Activated T-helper 1 cell treated with anti-CD3 and anti-CD28 coated beads, Interleukin-2, amount 50 U/mL, for 16 hours (primary cell): ENCODE measurements at places on chromosomes 1 and 21.

DNA sequence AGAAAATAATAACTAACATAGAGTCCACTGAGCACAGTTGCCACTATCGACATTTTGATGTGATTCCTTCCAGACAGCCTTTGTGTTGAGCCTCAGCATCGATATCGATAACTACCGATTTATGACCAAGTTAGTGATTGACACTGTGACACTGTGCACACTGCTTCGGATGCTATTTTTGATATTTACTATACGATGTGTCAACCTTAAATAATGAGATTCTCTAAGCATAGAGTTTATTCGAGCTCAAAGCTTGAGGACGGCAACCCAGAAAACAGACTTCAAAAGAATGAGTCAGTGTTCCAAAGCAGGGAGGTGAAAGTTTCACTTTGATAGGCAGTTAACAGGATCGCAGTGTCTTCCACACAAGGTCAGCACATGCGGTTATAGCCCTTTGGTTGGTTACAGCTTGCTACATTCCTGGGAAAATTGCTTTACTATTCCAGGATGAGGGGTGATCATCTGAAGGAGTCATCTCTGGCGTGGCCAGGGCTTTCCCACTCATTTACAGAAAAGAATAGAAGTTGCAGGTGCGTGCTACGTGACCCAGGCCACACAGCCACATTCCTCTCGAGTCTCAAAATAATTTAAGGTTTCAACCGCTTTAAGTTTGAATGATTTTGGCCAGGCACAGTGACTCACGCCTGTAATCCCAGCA lies 53.6 kb upstream of the EFHD2 start:
- no peak for DNase-seq

DNA sequence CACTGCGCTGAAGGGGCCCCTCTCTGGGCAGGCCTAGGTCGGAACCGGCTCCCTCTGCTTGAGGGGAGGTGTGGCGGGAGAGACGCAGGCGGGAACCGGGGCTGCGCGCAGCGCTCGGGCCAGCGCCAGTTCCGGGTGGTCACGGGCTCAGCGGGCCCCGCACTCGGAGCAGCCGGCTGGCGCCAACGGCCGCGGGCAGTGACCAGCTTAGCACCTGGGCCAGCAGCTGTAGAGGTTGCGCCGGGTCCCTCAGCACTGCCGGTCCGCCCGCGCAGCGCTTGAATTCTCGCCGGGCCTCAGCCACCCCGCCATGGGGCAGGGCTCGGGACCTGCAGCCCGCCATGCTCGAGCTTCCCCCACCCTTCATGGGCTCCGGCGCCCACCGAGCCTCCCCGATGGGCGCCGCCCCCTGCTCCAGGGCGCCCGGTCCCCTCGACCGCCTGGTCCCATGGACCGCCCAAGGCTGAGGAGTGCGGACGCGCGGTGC lies 254.6 kb downstream of the COL11A1 start:
- no peak for DNase-seq

DNA sequence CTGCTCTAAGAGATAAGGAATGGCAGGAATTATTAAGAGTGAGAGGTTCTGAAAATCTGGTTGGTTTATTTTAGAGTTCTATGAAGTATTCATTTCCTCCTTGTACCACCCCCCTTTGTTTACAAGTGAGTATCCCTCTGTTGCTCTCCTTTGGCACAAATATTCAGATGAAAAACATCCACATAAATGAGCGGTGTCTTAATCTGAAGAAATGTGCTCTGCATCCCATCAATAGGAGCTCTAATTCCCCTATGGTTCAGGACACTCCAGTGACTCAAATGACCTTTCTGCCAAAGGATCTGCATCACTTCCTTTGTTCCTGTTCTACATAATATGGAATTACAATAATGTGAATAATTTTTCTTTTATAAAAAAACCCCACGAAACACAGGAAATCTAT lies 16.6 kb downstream of the DDAH1 start:
- DNase-seq, result no peak

GRCh38 chr1:152501704-152502103 lies 8.9 kb upstream of the LCE5A start:
- DNase-seq, result no peak

- DNase-seq, result no peak
These were observed 40.6 kb downstream of the PTP4A2 start for GRCh38 chr1:31897526-31898100.

DNA sequence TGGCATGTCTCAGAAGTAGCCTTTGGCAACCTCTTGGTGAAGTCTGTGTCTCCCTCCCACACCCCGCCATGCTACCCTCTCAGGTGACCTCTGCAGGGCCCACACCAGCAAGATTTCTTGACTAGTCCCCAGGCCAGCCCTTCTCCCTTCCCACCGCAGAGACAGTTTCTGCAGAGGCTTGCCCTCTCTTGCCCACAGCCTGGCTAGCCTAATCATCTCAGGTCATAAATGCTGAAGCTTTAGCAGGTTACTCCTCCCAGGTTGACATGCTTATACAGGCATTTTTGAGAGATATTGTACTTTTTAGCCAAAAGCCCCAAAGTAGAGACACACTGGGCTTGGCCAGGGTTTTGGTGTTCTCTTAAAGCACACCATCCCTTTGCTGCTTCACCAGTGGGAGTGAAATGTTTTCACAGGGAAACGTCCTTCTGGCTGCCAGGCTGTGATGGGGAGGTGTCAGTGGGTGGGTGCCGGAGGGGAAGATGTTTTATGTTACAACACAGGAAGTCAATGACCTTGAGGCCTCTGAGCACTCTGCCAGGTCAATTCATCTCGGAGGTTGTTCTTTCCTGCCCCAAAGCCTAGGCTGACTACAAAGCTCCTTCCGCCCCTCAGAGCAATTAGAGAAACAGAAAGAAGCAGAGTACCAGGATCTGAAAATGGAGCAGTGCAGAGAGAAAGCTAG lies 58.5 kb downstream of the STYXL2 start:
- no peak for DNase-seq

- DNase-seq, result no peak
These were observed 9.2 kb downstream of the RPS6KA1 start for GRCh38 chr1:26538480-26539412.

DNA sequence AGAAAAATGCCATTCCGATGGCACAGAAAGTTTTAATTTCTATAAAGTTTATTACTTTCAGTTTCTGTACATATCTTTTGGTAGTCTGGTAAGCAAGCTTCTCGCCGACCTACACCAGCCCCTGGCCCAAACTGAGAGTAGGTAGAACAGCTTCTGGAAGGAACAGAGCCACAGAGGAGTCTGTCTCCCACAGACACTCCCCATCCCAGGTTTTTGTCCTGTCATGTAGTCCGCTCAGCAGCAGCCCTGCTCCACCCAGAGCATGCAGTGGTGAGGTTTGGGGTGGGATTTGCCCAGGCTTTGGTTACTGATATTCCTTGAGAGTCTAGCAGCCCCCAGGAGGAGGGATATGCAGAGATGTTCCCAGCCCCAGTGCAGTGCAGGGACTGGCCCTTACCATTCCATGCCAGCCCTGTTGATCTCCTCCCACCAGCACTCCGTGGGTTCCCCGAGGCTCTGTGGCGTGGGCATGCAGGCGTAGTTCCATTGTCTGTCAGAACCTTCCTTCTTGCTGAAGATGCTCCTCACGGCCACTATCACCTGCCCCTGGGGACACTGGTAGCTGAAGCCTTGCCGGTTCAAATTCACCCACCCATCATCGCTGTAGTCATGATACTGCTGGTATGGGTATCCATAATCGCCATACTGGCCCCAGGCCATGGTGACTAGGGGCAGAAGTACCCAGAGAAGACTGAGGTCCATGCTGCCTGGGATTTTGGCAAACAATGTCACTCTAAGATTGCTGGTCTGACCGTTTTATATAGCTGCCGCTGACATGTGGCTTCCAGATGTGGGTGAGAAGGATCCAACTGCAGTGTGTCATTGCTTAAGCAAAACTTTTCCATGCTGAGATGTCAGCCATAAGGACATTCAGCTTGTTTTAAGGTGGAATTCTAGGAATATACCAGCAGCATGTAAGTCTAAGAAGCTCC lies at the start of gene DPT:
Gene DPT, minus strand, starts transcription at position 734 of the 932 bp plus-strand sequence. Its CDS starts 32 bp downstream, at position 702.
- no peak for DNase-seq

DNA sequence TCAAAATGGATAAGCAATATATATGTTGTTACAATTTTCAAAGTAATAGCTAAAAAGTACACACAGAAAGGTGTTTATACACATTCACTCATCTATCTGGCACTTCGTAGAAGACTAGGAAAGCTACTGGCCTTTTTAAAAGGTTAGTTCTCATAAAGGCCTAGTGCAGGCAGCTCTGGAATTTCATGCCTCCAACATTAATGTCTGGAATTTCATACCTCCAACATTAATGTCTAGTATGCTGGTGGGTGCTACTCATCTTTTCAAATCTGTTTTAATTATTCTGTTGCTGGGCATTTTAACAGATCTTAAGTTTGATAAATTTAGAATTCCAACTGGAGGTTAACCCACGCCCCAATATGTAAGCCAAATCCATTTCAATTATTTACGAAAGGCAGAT lies 124.2 kb downstream of the AKT3 start:
- DNase-seq, result no peak

DNA sequence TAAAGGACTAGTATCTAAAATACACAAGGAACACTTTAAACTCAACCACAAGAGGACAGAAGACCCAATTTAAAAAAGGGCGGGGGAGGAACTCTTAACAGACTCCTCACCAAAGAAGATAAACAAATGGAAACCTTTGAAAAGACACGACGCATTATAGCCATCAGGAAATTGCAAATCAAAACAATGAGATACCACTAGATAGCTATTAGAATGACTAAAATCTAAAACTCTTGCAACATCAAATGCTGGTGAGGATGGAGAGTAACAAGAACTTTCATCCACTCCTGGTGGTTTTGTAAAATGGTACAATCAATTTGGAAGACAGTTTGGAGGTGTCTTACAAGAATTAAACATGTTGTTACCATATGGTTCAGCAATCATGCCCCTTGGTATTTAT lies 708.2 kb downstream of the BRINP3 start:
- DNase-seq, result no peak

- no peak for DNase-seq
These were observed 104.8 kb upstream of the GRIK1 start for GRCh38 chr21:30044447-30045064.

GRCh38 chr1:20380175-20380574 lies 89.5 kb downstream of the VWA5B1 start:
- no peak for DNase-seq

DNA sequence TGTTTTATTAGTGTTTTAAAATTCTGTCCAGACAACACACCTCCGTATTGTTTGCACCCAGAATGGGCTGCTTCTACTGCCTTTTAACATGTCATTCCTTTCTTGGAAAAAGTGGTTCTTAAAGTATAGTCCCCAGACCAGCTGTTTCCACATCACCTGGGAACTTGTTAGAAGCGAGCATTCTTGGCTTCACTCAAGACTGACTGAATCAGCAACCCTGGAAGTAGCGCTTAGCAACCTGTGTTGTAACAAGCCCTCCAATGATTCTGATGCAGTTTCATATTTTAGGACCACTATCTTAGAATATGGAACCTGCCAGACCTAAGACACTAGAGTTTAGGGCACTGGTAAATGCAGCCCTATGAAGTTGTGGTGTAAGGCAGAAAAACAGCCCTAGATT lies 6.0 kb upstream of the PPIE start:
- DNase-seq, result no peak

DNA sequence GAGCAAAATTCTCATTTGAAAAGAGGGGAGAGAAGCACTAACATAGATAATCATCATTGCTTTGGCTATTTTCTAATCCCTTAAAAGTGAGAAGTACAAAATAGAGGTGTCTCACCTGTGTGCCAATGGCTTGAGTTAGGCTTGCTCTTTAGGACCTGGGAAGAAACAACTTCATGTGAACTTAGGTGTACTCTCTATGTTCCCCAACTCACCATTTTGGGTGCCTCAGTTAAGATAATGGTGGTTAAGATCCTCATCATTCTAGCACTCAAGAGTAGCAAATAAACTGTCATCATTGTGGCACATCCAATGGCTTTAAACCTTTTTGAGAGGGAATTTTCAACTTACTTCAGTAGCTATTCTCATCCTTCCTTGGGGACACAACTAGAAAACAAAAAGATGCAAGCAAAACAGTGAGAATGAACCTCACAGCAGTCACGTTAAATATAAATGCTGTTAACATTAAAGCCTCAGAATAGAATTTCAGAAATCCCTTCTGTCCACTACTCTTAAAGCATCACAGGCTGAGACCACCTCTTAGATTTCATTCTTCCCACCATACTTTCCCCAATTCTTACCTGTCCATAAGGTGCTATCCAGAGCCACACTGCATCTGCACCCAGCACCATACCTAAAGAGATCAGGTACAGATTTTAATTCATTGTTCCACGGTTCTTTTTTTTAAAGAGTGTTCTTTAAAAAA lies 1.2 kb downstream of the GAS5 start:
- DNase-seq, result no peak

- DNase-seq, result no peak
These were observed 1424.2 kb downstream of the MRPL39 start for GRCh38 chr21:24183077-24183476.

DNA sequence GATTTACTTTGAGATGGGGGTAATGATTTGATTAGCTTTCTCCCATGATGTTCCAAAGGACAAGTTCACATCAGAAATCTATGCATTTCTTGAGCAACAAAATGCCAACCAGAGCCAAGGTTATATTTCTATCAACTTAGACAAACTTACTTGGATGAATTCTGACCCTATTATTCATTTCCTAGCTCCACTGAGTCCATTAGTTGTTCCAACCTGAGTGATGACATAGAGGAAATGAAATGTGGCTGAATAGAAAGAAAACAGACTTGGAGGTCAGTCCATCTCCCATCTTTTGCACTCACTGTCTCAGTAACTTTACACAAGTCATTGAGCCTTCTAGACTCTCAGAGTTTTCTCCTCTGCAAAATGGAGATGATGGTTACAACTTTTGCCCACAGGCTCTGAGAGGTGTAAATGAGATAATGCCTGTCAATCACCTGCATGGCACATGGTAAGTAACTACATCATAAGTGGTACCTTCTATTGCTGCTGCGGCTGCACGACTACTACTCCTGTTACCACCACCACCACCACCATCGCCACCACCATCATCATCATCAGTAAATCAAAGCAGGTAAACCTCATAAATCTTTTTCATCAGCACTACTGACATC lies 98.2 kb downstream of the PTPN14 start:
- no peak for DNase-seq

- DNase-seq, result no peak
These were observed 16.9 kb upstream of the DMRTB1 start for GRCh38 chr1:53442299-53442698.

DNA sequence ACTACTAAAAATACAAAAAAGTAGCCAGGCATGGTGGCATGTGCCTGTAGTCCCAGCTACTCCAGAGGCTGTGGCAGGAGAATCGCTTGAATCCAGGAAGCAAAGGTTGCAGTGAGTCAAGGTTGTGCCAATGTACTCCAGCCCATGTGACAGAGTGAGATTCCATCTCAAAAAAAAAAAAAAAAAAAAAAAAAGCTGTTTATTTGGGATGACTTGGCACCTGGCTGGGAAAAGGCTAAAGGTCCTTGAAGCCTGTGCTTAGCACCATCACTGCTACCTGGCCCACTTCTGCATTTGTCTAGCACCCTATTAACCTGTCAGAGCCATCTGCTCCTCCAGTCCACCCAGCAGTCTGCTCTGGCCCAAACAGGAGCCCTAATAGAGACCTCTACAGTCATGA lies 25.0 kb downstream of the PRDX6 start:
- DNase-seq, result no peak

DNA sequence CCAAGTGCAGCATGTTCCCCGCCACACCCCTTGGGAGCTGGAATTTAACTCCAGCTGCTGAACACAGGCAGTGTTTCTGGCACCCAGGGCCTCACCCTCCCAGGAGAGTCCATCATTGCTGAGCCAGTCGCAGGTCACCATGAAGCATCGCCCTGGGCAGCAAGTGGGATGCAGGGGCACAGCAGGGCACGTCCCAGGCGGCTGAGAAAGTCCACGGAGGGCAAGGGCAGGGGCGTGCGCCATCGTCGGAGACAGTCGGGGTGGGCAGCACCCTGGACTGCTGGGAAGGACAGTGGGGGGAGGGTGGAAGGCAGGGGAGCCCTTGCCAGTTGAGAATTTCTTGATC lies 69.2 kb upstream of the PDE9A start:
- DNase-seq, result no peak
